ENCODE measurements at places on chromosomes 11 and 22. TPM values are rescaled to one million over a fixed set of nuclear protein-coding genes. Genes with fewer than 3 reads are reported as not detected.

DNA sequence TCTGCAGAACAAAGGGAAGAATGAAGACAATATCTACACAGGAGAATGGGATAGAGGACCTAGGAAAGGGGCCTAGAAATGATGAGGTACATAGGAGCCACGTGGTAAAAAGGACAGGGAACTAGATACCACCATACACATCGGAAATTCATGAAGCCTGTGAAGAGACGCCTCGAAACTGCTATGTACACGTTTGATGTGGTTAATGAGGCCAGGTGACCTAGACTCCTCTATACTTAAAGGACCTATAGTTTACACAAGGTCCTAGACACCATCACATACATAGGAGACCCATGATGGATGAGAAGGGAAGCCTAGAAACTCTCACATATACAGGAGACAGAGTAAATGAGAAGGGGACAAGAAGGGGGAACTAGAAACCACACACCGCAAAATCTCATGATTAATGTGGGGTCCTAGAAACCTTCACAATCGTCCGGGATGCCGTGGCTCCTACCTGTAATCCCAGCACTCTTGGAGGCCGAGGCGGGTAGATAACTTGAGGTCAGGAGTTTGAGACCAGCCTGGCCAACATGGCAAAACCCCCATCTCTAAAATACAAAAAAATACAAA lies 23.8 kb downstream of the RHBDD3 start:
- DNase-seq: no peak

DNA sequence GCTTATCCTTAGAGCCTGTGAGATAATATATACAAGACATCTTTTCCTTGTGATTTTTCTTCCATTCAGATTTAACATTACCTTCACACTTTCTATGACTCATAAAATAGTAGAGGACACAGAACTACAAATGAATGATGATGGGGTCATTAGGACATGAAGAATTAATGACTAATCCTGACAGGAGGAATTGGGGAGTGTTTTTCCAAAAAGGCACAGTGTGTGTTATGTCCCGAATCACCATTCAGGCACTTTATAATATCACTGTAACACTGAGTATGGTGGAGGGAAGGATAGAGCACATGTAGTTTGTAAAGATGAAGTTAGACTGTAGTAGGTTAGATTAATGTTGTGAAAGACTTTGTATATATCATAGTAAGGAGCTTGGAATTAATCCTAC lies 391.3 kb downstream of the JRKL start:
- no peak for DNase-seq

- no peak for DNase-seq
Measured at GRCh38 chr11:57978686-57979531, 44.8 kb upstream of the OR9Q1 start.

DNA sequence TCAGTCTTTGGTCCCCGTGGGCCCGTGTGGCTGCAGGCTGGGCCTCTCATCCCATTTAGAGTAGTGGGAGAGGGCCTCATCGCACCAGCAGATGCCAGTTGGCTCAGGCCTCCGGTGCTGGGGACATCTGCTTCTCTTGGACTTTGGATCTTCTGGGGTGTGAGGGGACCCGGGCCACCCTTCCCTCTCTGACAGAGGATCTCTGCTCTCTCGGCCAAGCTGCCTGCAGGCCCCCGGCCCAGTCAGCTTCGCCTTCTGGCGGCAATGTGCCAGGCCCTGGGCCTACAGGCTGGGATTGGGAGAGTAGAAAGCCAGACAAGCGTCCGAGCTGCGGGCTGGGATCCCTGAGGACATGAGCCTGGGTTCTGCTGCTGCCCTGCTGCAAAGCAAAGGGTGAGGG lies 15.0 kb upstream of the FGF3 start:
- DNase-seq: no peak

Gene KREMEN1
- polyA plus RNA-seq: 14.2 TPM

Gene SNX32
- polyA plus RNA-seq: 1.1 TPM

Gene ETS1
- 223 TPM for polyA plus RNA-seq

Gene SLN
- 8.7 TPM for polyA plus RNA-seq

Gene MRPL48
- polyA plus RNA-seq: 43.7 TPM

Gene CBLIF
- 0.05 TPM for polyA plus RNA-seq

Measured in thymus (tissue), 14 donors.